Activated T-cell treated with anti-CD3 and anti-CD28 coated beads, Interleukin-2, amount 50 U/mL, for 24 hours (primary cell): ENCODE measurements at places on chromosomes 1 and 21.

GRCh38 chr21:34722684-34723300 is 54.0 kb downstream of the CLIC6 start:
- no peaks in the 10 kb centered on the region for H3K36me3 ChIP-seq
- no peak overlapping the region for H3K27ac ChIP-seq
- DNase-seq, result peak; percentile 47
- no peak overlapping the region for H3K4me3 ChIP-seq
- peaks cover 22% of the 10 kb centered on the region for H3K27me3 ChIP-seq
- H3K4me1 ChIP-seq, result peaks cover 3% of the 10 kb centered on the region

DNA sequence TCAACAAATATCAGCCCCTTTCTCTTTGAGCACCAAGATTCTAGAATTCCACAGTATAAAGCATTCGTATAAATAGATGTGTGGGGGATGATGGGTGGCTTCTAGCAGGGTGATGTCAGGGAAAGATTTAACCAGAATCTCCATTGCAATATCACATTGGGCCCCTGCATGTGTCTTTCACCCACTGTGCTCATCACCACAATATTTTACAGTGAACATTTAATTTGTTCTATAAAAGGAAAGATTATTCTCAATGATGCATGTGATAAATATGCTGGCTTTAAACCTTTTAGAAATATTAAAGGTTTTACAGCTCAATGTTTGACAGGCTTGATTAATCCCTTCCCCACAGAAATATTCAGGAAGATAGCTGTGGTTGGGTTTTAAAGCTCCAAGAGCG is 457.8 kb upstream of the DAB1 start:
- H3K27me3 ChIP-seq, result peaks cover 13% of the 10 kb centered on the region
- no peaks in the 10 kb centered on the region for H3K36me3 ChIP-seq
- no peak for DNase-seq
- H3K4me1 ChIP-seq, result no peaks in the 10 kb centered on the region

GRCh38 chr1:59272507-59272906 is 24.4 kb upstream of the FGGY start:
- H3K36me3 ChIP-seq, result no peaks in the 10 kb centered on the region
- H3K27me3 ChIP-seq, result peaks cover 35% of the 10 kb centered on the region
- no peak for DNase-seq

DNA sequence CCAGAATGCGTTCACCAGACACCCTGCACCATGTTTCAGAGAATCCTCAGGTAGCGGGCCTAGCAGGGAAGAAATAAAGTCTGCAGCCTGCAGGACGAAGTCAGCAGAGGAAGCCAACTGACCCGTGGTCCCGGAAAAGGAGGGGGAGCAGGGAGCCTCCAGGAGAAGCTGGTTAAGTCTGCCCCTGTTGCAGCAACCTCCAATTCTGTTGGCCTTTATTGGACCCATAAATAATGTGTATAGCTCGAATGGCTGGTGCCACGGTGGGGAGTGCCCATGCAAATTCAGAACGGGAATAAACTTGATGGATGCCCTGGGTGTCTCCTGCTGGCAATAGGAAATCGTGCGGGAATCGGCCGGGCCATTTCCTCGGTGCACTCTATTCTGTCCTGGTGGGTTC is 254.1 kb downstream of the AJAP1 start:
- no peak for DNase-seq
- no peaks in the 10 kb centered on the region for H3K4me1 ChIP-seq
- no peak overlapping the region for H3K4me3 ChIP-seq
- H3K27ac ChIP-seq, result no peak overlapping the region
- H3K27me3 ChIP-seq, result peaks cover 8% of the 10 kb centered on the region
- no peaks in the 10 kb centered on the region for H3K36me3 ChIP-seq

- no peak overlapping the region for H3K4me3 ChIP-seq
- H3K36me3 ChIP-seq, result no peaks in the 10 kb centered on the region
- H3K4me1 ChIP-seq, result peaks cover 5% of the 10 kb centered on the region
- no peak for DNase-seq
- peaks cover 35% of the 10 kb centered on the region for H3K27me3 ChIP-seq
Measured at GRCh38 chr1:22250724-22251123, 107.8 kb upstream of the WNT4 start.

DNA sequence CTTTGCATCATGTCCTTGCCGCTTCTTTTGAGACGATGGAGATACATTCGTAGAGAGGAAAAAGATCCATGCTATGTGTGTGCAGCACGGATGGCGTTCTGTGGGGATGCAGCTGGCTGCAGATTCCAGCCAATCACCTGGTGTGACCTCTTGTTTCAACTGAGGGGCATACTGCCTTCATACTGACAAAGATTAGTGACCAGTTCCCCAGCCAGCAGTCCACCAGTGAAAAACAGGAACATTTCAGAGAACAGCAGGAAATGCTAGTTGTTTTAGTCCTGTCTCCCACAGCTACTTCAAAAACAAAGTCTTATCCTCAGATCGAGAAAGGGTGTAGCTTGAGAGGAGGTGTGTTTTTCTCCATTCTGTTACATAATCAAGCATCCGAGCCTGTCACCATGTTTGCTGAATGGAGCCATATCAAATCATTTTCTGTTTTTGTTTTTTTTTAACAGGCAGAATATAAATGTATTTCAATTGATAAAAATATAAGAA is 255.7 kb upstream of the FMN2 start:
- no peaks in the 10 kb centered on the region for H3K36me3 ChIP-seq
- no peaks in the 10 kb centered on the region for H3K27me3 ChIP-seq
- no peak overlapping the region for H3K27ac ChIP-seq
- DNase-seq, result no peak
- H3K4me1 ChIP-seq, result peaks cover 10% of the 10 kb centered on the region

GRCh38 chr1:206658981-206659273 is 23.6 kb downstream of the DYRK3 start:
- no peak overlapping the region for H3K27ac ChIP-seq
- no peak for DNase-seq
- H3K4me3 ChIP-seq, result no peak overlapping the region
- no peaks in the 10 kb centered on the region for H3K36me3 ChIP-seq
